ENCODE measurements at places on chromosomes 4 and X.

DNA sequence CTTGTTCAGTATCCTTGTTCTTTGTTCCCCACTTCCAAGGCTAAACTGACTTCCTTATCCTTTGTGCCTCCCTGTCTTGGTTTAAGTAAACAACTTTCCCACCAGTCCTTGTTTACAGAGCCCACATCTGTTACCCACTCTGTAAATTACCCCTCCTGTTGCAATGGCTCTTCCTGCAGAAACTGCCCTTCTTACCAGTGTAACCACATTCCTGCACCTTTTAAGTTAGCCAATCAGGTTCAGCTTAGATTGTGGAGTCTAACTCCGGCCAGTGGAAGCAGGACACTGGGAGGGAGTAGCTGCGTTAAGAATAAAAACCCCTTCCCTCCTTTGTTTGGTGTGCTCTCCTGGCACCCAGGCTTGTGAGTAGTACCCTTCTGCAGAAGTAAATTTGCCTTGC lies 360.9 kb downstream of the PRDM5 start:
- no peak for DNase-seq

DNA sequence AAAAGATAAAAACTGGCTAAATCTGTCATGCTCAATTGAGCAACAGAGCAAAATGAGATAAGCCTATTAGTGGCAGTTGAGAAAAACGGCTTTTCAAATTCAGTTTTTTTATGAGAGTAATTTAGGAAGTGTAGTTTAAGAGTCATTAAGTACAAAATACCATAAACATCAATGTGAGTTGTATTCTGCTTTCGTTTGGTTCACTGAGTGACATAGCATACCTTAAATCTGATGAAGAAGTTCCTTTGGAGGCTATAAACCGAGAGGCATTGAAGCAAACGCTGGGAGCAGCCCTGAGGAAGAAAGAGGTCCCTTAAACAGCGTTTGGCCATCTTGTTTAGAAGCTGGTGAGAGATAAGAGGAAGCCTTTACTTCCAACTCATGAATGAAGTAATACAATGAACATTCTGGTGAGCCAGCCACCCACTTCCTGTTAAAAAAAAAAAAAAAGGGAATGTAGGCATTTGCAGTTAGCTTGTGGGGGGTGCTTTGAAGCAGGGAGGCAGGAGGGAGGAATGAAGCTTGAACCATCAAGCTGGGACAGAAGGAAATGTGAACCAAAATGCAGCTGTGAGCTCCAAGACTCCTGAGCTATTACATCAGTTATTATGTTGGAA lies 132.3 kb downstream of the ZNF330 start:
- DNase-seq: no peak

DNA sequence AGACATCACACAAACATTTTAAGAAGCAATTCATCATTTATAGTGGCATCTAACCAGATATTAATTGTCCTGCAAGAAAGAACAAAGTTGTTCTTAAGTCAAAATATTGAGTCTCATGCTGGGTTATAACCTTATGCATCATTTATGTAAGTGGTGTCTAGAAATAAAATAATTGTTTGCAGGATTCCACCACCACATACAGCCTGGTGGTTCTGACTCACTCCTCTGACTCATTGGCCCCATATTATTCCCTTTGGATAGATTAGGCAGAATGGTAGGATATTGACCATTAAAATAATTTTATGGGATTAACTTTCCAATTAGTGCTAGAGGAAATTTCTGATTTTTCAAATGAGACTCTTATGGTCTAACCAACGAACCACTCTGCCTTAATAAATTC lies 384.5 kb downstream of the GRXCR1 start:
- no peak for DNase-seq

DNA sequence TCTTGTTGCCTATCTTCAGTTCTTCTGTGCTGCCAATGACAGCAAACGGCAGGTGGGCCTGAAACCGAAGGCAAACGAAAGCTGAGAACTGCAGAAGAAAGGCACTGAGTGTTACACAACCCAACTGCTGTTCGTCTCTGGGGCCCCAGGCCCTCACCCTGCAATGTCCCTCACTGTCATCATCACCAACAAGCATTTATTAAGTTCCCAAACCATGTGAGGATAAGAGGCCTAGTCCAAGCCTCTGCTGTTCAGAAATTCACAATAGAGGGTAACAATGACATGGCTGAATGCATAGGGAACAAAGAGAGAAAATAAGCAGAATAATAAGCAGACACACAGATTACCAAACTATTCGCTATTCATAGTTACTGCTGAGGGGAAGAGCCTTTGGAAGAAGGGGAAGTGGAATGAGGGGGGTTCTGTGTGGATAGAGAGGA lies 34.5 kb upstream of the NKRF start:
- DNase-seq: no peak

- DNase-seq: no peak
Measured at GRCh38 chr4:183342541-183343533, 20.6 kb upstream of the CLDN24 start.

- no peak for DNase-seq
Measured at GRCh38 chr4:38967260-38968095, 64.7 kb downstream of the TMEM156 start.

- no peak for DNase-seq
Measured at GRCh38 chrX:129719931-129720530, 18.7 kb upstream of the XPNPEP2 start.

- DNase-seq: no peak
Measured at GRCh38 chrX:71873459-71873833, 37.2 kb upstream of the NHSL2 start.

- DNase-seq: no peak
Measured at GRCh38 chrX:95893636-95894035, 791.0 kb upstream of the DIAPH2 start.

DNA sequence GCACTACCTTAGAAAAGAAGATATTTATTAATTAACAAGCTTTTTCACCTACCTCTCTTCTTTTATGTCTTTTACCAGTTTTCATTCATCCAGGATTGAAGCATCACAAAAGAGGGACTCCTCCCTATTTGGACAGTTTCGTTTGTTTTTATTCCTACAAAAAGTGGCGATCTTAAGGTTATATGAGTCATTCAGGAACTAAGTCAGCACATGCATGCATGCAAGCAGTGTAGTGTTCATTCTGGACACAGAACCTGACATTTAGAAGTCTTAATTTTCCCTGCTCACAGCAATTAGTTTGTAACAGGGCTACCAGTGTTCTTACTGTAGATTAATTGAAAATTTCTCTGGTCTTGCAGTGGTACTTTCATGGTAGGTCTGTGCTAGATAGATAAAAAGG lies 47.9 kb upstream of the QRFPR start:
- no peak for DNase-seq

DNA sequence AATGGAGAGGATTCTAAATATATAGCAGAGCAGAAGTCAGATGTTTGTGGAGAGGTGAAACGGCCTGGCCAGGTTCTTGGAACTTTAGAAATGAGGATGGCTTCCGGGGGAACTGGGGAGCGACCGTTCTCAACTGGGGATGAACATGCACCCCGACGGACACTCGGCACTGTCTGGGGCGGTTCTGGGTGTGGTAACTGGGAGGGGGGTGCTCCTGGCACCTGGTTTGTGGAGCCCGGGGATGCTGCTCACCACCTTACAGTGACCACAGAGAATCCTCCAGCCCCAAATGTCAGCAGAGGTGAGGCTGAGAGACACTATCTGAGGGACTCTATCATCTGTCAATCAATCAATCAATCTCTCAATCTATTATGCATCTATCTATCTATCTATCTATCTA lies 69.0 kb upstream of the PPP2R3B start:
- DNase-seq: no peak

GRCh38 chrX:127405946-127406345 lies 586.4 kb downstream of the PRR32 start:
- DNase-seq: no peak

DNA sequence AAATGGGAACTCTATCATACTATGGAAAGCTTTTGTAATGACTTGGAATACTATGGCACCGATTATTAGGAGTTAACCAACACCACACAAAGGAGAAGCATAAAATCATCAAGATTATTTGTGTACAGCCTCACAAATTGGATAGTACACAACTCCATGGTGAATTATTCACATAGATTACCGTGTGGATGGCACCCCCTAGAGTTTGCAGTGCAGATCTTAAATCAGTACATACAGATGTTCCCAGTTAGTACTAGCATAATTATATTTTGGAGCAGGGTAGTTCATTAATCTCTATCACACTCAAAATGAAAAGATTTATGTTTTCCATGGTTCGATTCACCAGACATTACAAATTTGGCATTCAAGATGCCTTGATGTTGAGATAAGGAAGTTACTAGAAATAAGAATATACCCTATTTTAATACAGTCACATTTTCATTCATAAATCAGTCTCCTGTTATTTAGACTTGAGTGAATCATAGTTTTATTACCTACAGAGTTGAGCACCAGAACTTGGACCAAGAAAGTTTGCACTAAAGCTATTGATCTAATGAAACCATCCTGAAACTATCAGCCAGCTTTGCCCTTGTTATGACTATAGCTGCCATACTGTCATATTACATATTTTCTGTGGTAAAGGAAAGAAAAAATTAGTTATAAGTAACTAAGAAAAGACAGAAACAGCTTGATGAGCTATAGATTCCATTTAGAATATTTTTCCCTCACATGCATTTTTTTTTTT lies 531.8 kb downstream of the GLUD2 start:
- DNase-seq: no peak

DNA sequence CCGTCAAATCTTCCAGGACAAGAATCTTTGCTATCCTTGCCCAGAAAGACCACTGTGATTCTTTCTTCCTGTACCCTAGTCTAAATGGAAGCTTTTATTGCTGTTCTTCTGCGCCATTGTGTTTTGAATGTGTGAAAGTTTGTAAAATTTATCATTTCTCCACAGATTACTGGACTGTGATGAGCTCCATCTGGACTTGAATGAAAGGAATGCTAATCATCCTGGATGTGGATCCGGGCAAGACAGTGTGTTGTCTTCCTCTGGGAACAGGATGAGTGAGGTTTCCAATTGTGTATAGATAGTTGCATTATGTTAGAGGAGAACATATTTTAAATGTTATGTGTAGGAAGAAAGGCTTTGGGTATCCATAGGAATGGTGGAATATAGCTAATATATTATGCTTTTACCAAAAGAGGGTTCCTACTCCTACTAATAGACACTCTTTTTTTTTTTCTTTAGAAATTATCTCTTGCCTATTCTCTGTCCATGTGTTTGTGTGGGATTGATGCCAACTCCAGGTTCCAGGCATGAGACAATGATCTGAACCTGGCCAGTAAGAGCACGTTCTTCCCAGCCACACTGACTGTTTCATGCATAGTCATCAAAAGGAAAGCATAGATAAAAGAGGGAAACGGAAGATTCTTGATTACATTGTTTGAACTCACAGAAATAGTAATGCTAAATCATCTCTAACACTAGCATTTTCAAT lies 803.6 kb upstream of the ADGRL3 start:
- DNase-seq: no peak

- no peak for DNase-seq
Measured at GRCh38 chr4:7766086-7766485, 173.6 kb downstream of the AFAP1 start.

Measured in T-helper 9 cell (primary cell).